ENCODE measurements at places on chromosomes 5 and 9.
A peak's percentile ranks its signal among the peaks of the same experiment; 100 is the strongest.

GRCh38 chr5:53603009-53603687, 42.7 kb downstream of the NDUFS4 start:
- DNase-seq = no peak

- peak; percentile 50 for DNase-seq
Observed at GRCh38 chr9:93096131-93096802, at the start of gene CARD19. Gene CARD19 (plus strand): TSS chr9:93096217. CDS start chr9:93096346, 129 bp downstream.

GRCh38 chr5:83096660-83097339, 19.5 kb downstream of the XRCC4 start:
- DNase-seq = no peak

GRCh38 chr9:105830461-105830860, 136.1 kb downstream of the TMEM38B start:
- no peak for DNase-seq

DNA sequence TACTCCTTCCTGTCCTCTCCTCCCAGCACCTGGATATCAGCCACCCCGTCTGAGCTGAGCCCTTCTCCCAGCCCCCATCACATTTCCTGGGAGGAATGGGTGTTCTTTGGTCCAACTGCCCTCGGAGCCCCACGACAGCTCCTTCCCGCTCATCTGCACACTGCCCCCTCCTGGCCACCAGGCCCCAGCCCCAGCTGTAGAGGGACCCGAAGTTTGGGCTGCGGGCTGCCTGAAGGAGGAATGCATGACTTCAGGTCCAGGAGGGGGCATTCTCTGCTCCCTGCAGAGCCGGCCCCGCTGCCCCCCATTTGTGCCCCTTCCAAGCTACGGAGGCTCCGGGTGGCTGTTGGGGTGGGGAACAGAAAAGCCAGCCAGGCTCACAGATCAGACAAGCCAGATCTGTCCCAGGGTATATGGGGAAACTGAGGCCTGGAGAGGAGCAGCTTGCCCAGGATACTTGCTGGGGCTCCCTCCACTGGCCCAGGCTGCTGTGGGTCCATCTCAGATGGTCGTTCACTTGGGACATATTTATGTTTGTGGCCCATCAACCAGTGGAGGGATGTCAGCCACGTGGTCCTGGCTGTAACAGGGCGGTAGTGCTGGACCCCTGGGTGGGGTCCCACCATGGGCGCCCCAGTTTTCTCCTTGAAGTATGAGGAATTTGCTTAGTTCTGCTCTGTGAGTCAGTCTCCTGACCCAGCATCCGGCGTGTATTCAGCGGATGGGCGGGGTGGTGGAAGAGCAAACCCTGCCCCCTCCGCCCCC, 33.1 kb downstream of the DAB2IP start:
- DNase-seq = no peak

- DNase-seq = no peak
Observed at GRCh38 chr5:126235628-126236027, 187.6 kb upstream of the GRAMD2B start.

DNA sequence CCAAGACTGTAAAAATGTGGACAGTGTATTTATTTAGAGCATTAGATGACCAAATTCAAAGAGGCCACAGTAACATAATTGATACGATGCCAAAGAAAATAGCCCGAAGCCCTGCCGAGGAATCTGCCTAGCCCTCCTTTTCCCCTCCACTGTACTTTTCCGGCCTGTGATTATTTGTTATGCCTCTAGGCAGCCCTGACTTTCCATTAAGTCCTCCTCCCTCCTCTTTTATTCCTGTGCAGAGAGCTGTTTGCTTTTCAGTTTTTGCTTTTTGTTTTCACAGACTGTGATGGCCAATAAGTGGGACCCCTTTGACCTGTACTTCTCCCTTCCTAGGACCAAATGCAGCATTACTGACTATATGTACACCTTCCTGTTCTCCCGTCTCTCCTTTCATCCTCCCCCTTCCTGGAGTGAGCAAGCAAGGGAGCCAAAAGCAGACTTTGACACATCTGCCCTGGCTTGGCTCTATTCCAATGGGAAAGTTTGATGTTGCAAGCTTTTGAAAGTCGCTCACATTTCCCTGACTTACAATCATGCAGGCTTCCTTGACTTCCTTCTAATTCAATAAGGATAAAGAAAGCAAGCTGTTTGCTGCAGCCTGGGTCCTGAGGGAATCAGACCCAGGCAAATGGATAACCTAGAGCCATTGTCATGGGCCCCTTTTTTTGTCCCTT, 76.1 kb downstream of the NREP start:
- DNase-seq = peak; percentile 51

- no peak for DNase-seq
Observed at GRCh38 chr5:80762573-80762972, 107.8 kb upstream of the DHFR start.

DNA sequence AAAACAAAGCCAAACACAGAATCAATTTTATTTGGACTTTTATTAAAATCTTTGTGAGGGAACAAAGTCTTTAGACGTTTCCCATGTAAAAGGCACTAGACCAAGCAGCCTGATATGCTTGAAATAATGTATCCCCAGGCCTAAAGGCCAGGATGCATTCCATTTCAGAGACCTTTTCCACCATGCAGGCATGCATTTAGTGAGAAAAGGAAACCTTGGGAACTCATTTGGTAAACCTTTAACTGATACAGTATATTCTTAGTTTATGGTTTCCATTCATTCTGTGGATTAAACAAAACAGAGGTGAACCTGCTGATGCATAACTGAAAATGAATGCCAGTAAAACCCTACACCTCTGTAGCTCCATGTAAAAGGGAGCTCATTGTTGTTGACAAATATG, 600.0 kb downstream of the NR2F1-AS1 start:
- DNase-seq = no peak

- no peak for DNase-seq
Observed at GRCh38 chr5:53890490-53890889, 330.1 kb downstream of the NDUFS4 start.

DNA sequence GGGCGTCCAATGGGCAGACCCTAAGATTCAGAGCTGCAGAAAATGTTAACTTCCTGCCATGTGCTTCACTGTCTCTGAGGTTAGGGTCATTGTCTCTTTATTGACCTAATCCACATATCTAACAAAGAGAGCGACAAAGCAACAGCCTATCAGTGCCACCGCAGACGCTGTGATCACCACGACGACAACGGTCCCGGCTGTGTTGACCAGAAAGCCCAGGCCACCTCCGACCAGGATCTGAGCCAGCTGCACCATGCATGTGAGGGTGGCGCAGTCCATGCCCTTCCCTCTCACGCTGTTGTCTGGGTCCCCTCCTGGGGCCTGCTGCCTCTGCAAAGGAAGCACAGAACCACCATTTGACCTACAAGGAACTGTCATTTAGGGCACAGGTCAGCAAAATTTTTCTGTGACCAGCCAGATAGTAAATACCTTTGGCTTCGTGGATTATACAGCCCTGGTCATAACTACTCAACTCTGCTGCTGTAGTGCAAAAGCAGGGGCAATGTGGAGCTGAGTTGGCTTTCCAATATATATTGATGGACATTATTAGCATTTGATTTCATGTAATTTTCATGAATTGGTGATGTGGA, 8.5 kb downstream of the RXFP3 start:
- no peak for DNase-seq

DNA sequence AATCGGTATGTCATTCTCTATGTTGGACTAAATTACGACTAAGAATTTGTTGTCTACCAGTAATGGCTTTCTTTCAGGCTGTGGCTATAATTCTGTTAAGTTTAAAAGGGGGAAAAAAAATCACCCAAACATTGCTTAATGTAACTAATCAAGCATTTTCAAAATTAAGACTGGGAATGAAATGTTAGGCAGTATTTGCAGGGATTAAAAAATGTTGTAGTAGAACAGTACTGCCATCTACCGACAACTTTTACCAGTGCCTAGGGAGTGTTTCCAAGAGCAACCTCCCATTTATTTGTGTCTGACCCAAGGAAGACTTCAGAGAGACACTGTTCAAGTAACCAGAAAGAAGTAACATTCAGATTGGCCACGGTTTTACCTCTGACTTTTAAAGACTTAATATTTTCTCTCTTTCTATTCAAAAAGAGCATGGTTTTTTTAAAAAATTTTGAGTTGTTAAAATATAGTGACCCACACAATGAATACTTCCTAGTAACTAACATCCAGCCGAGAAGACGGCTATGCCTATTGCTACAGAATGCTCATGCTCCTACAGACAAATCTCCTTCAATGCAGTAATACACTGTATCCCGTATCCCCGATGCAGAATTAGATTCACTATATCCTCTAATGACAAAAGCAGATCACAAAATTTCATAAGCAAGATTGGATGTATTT, 92.4 kb downstream of the ARL15 start:
- DNase-seq = peak; percentile 51

GRCh38 chr5:112413611-112414010, 5.5 kb downstream of the EPB41L4A start:
- DNase-seq = no peak

DNA sequence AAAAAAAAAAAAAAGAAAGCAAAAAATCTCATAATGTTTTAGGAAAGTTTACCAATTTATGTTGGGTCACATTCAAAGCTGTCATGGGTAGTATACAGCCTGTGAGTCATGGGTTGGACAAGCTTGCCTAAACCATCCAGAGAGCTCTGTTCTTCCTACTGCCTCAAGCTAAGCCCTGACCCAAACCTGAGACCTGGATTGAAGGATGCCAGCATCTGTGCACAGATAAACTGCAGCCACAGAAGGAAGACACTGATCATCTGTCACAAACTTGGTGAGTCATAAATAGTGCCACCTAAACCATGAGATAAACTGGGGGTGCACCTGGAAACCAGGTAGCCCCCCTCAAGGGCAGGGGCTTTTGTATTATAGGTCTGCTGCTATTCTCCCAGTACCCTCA, 31.0 kb downstream of the CSF2 start:
- DNase-seq = no peak

DNA sequence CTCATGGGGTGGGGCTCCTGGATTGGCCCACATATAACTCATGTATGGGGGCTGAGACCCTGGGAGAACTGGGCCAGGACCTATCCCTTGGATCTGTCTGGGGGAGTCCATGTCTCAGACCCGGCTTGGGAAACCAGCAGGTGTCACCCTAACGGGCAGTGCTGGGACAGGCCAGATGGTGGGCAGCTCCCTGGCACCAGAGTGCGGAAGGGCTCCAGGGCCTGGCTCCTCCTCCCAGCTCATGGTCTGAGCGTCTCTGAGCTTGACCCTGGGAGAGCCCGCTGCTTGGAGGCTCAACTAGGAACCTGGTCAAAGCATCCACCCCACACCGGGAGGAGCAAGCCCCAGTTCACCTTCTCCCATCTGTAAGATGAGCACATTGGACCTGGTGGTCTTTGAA, 15.5 kb upstream of the NCS1 start:
- no peak for DNase-seq

All from NCI-H526 (cell line).